Epithelial cell of proximal tubule (primary cell): ENCODE measurements at places on chromosomes 3 and 15.
A peak's percentile ranks its signal among the peaks of the same experiment; 100 is the strongest.

DNA sequence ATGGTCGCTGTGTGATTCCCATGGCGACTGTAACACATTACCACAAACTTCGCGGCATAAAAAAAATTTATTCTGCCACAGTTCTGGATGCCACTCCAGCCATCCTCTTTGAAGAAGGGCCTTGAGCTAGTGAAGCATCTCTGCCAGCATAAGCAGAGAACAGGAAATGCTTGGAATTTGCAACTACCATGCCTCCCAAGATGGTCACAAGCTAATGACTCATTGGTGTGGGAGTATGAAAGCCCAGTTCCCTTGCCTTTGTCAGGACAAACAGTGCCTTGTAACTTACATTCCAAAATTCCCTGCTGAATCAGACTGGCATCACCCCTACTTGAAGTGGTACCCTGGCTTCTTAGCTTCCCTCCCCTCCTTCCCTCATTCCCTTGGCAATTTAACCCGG, 129.7 kb downstream of the PROS1 start:
- peak; percentile 93 for DNase-seq

- no peak for DNase-seq
These were observed 39.8 kb downstream of the TSC22D2 start for GRCh38 chr3:150447631-150448465.

DNA sequence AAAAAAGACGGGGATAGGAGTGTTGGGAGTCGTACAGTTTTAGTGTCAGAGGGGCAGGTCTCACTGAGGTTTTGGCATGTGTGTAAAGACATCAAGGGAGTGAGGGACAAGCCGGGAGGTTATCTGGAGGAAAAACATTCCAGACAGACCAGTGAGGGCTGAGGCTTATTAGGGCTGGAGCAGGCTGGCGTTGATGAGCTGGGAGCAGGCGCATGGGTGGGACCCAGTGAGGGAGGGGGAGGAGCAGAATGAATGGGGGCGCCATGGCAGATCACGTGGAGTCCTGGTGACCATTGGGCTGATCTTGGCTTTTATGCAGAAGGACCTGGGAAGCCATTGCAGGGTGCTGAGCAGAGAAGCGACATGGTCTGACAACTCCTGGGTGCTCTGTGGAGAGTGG, 180.2 kb downstream of the SLCO3A1 start:
- DNase-seq = no peak

DNA sequence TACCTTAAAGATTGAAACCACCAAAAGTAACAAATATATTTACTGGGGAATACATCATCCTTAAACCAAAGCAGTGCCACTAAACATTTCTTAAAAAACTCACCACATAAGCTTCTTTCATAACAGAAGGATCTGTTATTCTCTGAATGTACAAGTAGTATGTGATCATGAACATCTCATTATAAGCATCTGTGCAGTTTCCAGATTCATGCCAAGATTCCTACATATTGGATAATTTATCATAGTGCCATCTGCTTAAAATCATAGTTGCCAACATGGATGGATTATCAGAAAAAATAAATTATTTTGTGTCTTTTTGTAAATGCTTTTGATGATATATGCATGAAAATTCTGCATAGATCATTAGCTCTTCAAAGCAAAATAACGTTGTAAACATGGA, 21.8 kb upstream of the BCHE start:
- no peak for DNase-seq

DNA sequence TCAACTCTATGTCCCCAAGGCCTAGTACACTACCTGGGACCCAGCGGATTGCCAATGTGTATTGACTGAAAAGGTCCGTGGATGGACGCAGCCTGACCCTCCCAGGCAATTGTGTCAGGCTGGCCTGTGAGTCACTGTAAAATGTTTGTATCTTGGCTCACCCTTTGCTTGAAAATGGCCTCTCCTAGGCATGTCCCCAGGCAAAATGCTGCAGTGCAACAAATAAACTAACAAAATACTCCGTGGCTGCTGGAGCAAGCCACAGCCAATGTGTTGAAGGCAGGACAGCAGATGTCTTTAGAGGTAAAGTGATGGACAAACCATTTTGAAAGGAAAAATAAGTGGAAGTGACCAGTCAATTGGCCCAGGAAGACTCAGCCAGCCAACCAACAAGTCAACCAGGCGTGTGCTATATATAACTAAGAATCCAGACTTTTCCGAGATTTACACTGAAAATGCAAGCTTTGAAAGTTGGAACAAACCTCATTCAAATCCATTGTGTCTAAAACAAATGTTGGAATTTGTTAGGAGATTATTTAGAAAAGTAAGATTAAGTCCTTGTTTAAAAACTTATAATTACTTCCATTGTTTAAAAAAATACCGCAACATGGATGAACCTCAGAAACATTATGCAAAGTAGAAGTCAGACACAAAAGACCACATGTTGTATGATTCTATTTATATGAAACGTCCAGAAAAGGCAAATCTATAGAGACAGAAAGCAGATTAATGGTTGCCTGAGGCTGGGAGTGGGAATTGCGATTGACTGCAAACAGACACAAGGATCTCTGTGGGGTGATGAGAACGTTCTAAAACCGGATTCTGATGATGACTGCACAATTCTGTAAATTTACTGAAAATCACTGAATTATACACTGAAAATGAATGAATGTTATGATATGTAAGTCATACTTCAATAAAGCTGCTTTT, 191.2 kb downstream of the TLE3 start:
- no peak for DNase-seq

DNA sequence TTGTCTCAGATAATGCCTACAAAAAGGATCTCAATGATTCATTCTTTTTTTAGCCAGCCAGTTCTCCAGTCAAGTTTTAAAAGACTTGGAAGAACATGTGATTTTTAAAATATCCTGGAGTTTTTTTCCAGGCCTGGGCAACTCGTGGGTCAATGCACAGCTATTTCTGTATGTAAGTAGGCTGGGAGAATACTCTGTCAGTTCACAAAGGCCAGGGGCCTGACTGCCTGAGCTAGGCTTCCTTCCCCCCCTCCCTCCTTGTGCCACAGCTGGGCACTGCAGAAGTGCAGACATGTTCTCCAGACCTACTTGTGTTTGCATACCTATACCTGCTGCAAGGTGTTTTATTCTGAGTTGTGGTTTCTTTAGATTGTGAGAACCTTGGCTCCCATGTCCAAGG, 43.7 kb downstream of the CTDSPL start:
- DNase-seq = peak; percentile 32

DNA sequence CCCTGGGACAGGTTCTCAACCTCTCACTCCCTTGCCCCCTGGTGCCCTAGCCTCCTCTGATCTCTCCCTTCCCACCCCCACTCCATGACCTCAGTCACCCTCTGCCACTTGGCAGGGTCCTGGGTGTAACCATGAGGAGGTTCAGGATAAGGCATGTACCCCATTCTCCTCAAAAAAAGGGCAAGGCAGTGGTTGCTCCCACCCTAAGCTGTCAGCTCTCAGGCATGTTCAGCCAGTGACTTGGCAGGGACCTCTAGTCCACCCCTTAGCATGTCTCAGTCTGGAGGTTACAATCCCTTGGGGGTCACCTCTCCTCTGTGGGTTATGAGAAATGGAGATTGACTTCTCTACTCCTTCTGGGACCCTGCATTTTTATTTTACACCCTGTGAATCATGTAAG, 11.0 kb upstream of the BOC start:
- DNase-seq = no peak

DNA sequence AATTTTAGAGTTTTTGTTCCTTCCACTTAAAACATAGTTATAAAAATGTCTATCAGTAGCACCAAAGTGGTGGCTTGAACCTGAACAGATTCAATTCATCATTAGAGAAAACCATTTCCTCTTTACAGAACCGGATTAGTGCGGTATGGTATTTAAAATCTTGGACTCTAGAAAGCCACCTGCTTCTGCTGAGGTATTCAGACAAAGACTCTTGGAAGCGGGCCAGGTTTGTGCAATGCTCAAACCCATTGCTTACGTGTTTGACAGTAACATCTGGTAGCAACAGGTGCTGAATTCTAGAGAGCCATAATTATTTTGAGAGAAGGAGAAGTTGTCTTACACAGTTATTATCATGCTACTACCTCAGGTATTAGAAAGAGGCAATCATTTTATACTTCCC, 290.5 kb downstream of the NAALADL2 start:
- no peak for DNase-seq

DNA sequence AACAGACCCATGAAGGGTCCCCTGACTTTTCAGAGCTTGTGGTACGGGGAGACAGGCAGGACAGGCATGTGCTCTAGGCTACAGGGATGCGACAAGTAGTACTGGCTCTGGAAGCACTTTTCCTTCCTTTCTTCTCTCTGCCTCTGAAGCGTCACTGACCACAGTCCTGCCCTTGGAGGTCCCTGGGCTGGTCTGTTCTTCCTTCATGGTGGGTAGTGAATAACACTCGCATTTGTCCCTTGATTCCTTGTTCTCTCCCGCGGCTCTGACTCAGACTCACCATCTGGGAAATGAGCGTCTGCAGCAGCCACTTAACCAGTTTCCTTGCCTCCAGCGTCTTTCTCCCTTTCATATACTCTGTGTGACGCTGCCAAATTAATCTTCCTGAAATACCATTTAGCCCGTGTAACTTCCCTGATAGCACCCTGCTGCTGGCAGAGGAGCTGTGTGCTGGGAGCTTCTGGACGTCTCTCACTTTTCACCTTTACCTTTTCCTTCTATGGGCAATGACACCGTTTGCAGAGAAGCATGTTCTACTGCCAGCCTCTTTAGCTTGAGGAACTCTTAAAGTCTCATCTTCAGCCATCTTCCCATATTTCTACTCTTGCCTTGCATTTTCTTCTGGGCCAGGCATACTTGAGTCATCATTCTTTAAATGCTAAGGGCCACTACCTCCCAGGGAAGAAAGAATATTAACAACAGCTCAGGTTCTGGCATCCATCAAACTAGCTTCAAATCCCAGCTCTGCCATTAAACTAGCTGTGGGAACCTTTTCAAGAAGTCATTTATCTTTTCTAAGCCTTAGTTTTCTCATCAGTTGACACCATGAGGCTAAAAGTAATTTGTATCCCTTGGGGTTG, 33.6 kb downstream of the TMEM45A start:
- no peak for DNase-seq

GRCh38 chr3:17081520-17081919, 196.8 kb downstream of the PLCL2 start:
- no peak for DNase-seq

- no peak for DNase-seq
These were observed 30.9 kb upstream of the CA12 start for GRCh38 chr15:63412551-63412950.

- DNase-seq = no peak
These were observed 12.4 kb downstream of the ZNF710 start for GRCh38 chr15:90013503-90013937.

DNA sequence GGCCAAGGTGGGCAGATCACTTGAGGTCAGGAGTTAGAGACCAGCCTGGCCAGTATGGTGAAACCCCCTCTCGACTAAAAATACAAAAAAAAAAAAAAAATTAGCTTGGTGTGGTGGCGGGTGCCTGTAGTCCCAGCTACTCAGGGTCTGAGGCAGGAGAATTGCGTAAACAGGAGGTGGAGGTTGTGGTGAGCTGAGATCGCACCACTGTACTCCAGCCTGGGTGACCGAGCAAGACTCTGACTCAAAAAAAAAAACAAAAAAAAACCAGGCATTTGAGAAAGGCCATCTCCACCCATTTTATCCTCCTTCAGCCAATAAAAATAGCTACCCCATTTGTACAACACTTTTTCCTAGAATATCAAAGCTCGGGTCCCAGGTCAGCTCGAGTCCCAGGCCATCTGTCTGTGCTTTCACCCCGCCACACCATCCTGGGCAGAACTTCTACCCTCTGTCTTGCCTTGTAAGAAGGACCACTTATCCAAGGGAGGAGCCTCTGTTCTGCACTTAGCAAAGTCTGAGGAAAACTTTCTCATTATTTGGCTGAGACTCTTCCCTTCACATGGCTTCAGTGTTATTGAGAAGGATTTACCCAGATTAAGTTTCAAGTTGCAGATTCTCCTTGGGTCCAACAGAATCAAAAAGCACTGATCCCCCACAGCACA, 99.1 kb downstream of the MESD start:
- no peak for DNase-seq

DNA sequence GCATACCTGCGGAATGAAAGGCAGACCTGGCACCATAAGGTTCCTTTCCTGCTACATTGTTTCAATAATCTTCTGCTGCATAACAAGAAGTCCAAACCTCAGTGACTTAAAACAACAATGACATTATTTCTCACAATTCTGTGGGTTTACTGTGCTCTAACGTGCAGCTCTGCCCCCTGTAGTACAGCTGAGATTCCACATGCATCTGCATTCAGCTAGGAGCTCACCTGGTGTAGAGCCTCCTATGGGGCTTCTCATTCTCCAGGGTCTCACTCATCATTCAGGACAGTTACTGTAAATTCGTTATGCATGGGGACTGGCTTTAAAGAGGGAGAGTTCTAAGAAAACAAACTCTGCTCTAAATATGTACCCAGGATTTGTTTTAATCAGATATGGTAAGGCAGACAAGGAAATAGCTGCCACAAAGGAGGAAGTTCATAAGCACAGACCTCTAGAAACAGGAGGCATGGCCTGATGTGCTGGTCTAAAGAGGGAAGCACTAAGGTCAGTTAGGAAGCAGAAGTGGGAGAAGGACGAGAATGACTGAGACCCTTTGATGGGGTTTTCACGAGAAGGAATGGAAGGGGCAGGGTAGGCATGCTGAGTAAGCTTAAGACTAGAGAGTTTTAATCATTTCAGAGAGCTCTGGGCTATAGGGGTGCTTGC, 347.0 kb downstream of the NEK10 start:
- DNase-seq = no peak

DNA sequence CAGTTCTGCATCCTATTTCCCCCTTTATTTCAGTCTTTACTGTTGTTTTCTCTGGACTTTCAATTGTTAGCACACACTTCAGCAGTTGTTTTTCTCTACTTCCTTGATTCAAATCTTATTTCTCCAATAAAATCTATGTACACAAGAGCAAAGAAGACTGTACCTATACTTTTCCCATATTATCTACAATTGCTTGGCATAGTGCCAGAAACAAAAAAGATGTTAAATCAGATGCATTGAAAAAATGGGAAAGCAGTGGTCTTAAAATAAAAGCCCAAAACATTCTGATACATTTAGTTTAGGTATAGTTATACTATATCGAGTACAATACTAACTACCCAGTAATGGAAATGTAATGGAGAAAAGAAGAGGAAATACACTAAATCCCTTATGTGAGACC, 265.1 kb downstream of the UBE2E2 start:
- no peak for DNase-seq

DNA sequence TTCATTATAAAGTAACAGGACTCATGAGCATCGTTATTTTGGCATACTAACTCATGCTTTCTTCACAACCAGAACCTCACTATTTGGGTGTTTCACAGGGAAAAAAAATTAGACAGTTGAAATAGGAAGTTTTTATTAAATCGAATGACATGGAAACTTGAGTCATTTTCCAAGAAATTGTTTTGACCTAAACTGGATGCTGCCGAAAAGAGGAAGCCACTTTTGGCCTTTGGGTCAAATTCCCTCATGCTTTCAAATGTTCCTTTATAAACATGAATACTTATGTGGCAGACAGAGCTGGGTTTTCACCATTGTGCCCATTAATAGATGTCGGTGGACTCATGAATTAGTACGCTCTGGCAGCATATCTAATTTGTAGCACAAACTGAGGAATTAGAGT, 224.9 kb downstream of the MCTP2 start:
- no peak for DNase-seq

GRCh38 chr3:129474984-129475804, 35.2 kb downstream of the IFT122 start:
- DNase-seq = no peak

GRCh38 chr3:74055061-74055460, 430.3 kb upstream of the PDZRN3 start:
- DNase-seq = no peak
